Stimulated activated CD8-positive, alpha-beta memory T cell treated with anti-CD3 and anti-CD28 coated beads, Interleukin-2, amount 100 ng/mL, for 1 hour (primary cell): ENCODE measurements at places on chromosomes 5 and 9.

DNA sequence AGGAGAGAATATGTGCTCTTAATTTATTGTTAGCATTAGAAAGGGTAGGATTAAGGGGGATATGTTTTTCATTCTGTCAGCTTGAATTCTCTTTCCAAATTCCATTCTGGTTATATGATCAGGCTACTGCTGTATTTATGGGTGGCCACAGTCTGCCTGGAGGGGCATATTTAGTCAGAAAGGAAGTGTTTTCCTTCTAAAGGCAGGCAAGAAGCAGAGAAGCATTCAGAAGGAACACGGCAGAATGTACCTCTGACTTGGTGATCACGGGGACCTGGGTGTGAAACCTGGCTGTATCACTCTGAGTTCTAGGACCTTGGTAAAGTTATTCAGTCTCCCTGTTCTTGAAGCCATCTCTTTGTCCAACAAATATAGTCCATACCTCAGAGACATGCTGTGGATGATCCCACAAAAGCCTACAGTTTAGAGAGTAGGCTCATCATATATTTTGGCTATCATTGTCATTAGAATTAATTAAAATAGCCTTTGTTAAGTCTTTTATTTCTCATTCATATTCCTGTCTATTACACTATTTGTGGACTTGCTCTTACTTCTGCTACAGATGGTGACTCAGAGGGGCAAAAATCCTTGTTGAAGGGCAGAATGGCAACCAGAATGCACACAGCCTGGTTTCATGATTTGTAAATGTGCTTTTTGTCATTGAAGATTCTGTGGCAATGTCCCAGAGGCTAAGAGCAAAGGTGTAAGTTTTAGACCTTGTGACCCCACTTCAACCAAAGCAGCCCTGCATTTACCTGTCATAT is 2.7 kb downstream of the TNC start:
- DNase-seq, result no peak

GRCh38 chr5:160092960-160093707 is 26.1 kb downstream of the PWWP2A start:
- no peak for DNase-seq

GRCh38 chr5:158163451-158164295 is 304.7 kb upstream of the CLINT1 start:
- DNase-seq, result no peak

DNA sequence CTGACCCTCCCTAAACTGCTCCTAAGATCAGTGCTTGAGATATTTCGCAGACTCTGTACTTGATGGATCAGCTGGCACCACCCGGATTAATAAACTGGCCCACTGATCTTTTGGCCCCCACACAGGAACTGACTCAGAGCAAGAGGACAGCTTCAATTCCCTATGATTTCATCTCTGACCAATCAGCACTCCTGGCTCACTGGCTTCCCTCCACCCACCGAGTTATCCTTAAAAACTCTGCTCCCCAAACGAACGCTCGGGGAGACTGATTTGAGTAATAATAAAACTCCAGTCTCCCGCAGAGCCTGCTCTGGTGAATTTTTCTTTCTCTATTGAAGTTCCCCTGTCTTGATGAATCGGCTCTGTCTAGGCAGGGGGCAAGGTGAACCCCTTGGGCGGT is 36.5 kb upstream of the CD180 start:
- no peak for DNase-seq

DNA sequence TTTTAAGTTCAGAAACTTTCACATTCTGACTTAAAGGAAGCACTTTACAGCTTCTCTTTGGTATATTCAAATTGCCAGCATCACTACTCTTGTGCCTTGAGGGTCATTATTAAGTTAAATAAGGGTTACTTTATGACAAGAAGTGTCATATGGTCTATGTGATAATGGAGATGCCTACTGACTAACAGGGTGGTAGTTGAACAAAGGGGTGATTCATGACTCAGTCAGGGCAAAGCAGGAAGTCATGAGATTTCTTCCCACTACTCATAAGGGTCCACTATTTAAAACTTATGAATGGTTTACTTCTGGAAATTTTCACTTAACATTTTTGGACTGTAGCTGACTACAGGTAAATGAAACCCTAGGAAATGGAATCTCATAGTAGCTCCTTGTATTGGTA is 938.3 kb upstream of the PTPRD start:
- DNase-seq, result no peak

DNA sequence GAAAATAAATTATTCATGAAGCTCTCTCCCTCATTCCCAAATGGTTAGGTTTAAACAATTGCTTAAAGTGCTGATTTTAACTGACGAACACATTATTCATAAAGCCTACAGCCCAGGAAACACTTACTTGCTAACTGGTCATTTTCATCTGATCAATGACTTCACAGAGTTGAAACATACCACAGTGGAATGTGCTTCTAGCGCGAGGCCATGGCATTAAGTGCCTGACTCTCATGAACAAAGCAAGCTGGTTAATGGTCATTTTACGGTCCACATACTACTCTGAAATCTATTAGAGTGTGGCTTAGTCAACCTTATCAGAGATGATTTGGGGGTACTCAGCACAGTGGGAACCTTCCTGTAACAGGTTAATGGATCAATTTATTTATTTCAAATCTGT is 114.6 kb downstream of the MED27 start:
- DNase-seq, result no peak

DNA sequence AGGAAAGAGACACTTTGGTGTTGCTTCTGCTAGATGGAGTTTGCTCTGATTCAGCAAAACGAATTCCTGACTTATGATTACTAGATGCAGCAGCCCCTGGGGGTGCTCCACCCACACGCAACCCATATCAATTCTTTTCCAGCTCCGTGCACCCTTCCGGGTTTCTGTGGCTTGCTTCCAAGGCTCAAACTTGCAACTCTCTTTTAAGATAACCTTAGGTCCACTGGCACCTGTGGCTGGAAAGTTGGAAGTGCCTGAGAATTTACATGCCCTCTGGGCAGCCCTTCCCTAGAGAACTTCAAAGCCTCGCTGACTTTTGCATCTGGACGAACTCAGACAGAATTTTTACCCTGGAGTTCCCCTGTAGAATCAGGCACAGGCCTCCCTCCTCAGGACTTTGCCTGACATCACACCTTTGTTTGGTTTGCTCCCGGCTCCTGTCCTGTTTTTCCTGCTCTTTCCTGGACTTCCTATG is 224.9 kb downstream of the SNX18 start:
- no peak for DNase-seq

DNA sequence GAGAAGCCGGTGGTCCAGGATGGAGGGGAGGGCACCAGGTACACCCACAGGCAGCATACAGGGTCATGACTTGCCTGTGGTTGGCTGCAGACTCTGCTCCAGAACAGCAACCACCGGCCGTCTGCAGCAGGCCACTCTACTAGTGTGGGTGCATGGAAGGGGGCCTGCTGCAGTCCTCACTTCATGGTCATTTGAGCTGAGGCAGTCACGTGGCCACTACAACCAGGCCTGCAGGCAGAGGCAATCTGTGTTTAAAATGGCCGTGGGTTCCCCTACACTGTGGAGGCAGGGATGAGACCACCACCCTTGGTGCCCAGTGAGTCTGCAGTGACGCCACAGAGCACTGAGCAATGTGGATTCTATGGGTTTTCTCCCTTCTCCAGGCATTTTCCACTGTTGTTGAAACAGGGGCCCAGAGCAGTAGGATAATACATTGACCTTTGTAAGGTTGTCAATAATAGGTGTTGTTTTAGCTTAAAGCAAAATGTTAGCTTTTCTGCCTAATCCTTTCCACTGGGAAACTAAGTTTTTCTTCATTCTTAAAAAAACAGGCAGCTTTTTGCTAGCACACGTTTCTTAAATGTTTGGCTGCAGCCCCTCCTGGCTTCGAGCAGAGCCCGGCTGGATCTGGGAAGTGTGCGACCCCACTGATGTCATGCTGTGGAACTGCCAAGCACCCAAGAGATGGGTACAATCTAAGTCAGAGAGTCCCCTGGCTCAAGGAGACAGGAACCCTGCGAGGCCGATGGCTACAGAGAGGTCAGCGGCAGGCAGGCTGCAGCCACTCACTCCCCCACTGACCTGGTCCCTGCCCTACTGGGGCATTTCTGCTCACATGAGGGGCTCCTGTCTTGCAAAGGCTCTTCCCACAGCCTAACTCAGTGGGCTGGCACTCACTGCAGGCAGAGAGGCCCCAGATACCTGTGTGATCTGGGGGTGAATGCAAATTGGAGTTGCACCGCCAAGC is 21.2 kb downstream of the GADD45G start:
- no peak for DNase-seq

DNA sequence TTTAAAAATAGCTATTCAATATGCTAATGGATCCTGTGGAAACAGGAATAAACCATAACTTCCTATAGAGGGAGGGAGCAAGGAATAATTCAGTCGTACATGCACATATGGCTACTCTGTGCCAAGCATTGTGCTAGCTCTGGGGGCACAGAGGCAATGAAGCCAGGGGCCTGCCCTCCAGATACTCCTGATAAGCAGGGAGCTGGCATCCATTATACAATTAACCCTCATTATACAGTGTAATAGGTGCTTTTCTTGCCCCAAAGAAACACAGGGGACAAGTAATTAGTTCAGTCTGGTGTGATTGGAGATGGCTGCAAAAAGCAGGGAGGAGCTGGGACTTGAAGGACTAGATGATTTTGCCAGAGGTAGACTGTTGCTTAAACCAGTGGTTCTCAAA is 200.4 kb downstream of the SREK1 start:
- no peak for DNase-seq

GRCh38 chr5:79512471-79513307 is 1.2 kb downstream of the HOMER1 start:
- DNase-seq, result no peak

GRCh38 chr9:80382211-80382891 is 810.6 kb downstream of the TLE4 start:
- DNase-seq, result no peak

DNA sequence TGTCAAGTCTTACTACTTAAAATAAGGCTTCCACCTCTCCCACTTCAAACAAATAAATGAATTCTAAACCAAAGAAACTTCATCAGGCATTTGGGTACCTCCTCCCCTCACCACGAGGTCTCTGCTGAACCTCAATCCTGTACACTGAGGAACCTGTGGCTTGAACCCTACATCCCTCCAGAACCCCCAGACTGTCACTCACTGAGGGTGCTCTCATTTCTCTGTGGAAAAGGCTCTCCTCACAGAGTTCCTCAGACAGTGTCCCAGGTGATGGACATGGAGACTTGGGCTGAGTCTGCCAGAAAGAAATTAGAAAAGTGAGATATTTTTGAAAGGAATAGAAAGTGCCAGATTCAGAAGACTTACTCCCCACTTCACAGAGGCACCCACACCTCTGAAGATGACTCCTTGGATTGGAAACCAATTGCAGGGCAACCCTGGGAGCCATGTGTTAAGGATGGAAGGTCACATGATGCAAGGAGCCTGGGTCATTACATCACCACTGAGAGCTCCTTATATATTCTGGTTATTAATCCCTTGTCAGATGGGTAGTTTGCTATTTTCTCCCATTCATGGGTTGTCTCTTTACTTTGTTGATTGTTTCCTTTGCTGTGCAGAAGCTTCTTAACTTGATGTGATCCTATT is 19.8 kb downstream of the MLANA start:
- no peak for DNase-seq

DNA sequence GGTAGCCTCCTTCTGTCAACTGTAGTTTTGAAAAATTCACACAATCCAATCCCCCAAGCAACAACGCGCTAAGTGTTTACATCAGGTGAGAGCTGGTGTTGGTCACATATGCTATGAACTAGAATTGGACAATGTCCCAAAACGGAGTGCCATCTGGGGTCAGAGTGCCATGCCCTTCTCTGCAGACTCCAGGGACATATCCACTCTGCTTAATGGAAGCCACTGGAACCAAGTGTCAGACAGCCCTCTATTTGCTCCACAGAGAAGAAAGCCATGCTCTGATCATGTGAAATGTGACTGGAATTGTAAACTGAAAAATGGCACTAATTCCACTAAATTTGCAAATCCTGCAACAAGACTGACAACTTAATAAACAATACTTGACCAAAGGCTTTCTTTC is 12.2 kb downstream of the ABCA1 start:
- DNase-seq, result no peak

GRCh38 chr5:150553911-150554310 is 46.0 kb downstream of the NDST1 start:
- no peak for DNase-seq

GRCh38 chr9:93575796-93576257 is 557 bp upstream of the PHF2 start:
- DNase-seq, result peak; percentile 47

GRCh38 chr5:157343842-157344790 is 78.2 kb downstream of the CYFIP2 start:
- no peak for DNase-seq

- DNase-seq, result no peak
Observed at GRCh38 chr9:19748278-19749126, 40.3 kb downstream of the SLC24A2 start.
